ENCODE measurements at places on chromosomes 7 and 10. TPM values are rescaled to one million over a fixed set of nuclear protein-coding genes. Genes with fewer than 3 reads are reported as not detected.

SPOCK2 gene
- 258 TPM for total RNA-seq

DNA sequence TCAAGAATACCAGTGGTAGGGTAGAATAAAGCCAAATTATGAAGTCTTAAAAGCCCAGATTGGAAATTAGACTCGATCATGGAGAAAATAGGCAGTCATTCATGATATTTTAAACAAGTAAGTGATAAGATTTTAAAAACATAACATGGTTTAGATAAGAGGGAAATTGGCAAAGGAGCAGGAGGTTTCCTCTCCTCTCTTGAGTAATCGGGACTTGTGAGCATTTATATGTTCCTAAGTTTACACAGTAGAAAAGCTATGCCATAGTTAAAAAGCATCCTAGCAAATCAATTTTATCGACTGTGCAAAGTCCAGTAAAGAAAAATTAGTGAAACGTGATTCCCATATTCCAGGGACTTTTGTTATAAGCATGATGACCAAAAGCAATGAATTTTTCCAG is 313.2 kb downstream of the AHR start:
- no peak for DNase-seq

GRCh38 chr7:123415625-123416024 is 118.8 kb downstream of the IQUB start:
- no peak for DNase-seq

CPA5 gene
- not detected for total RNA-seq

DNA sequence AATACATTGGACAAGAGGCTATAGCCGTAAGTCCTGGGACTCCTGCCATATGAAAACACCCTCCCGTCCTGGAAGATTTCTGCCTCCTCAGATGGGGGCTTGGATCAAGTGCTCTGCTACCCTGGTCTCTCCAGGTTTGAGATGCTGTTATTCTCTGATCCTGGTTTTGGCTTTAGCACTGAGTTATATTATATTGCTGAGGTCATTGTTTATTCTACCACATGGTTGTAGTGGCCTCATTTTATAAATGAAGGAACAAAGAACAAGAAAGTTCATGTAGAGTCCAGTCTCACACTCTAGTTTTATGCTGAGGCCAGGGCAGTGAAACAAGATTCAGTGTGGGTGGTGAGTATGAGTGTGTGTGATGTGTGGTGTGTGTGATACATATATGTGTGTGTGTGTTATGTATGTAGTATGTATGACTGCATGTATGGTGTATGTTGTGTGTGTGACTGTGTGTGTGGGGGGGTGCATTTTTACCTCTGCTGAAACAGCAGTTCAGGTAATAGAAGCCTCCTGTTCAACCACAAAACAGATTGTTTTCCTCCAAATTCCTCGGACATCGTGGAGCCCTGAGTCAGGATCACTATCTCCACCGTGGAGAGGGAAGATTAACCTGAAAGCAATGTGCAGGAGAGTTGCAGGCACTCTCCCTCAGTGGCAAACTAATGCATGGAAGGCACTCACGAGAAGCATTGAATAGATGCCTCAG is 80.7 kb downstream of the C7orf25 start:
- no peak for DNase-seq

BHLHA15 gene
- 3.3 TPM for total RNA-seq

GRCh38 chr7:42127232-42127622 is 109.8 kb downstream of the GLI3 start:
- no peak for DNase-seq

- DNase-seq = no peak
Observed at GRCh38 chr7:22137026-22137425, 191.3 kb upstream of the CDCA7L start.

All from natural killer cell (primary cell).